ENCODE measurements at places on chromosomes 12 and 14.
A peak's percentile ranks its signal among the peaks of the same experiment; 100 is the strongest.

DNA sequence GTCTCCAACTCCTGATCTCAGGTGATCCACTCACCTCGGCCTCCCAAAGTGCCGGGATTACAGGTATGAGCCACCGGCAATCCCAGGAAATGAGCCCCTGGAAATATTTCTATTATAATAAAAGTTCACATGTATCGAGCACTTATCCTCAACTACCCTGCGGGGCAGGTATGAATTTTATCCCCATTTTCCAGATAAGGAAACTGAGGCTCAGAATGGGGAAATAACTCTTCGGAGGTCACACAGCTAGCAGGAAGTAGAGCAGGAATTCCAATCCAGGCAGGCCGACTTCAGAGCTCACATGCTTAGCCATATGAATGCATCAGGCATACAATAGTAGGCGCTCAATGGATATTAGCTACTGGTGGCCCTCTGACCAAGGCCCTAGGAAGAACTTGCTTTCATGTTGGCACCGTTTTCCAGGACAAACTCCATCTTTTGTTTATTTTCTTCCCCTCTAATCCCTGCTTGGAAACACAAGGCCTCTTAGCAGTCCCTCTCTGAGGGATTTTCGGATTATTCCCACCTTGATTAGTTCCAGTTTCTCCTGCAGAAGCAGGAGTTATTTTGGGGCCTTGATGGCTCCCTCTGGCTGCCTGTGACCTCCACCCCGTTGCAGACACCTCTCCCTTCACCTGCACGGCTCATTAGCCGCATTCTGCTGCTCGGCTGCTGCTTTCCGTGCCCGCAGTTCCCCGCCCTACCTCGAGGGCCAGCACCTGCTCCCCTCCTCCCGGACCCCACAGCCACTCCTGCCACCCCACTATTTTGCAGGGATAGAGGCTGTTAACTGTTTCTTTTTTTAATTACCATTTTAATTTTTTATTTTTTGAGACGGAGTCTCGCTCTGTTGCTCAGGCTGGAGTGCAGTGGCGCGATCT is 18.7 kb upstream of the POP5 start:
- peak; percentile 50 for DNase-seq

GRCh38 chr12:64221651-64222008 is 466 bp downstream of the KICS2 start:
- peak; percentile 95 for DNase-seq

DNA sequence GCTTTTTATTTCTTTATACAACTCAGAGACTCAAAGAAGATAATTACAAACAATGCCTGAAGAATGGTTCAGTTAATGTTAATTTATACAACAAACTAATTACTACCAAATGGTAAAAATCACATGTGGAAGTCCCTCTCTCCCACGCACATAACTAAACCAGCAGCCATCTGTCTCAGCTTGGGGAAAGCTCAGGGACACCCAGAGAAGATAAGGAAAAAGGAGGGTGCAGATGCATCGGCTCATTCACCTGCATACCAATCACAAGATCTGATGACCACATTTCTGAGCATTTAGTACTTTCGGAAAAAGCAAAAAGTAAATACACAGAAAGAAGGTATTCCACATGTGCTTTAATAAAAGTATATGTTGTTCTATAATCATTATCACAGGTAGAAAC is 136.3 kb downstream of the SOX5 start:
- peak; percentile 67 for DNase-seq

- no peak for DNase-seq
Measured at GRCh38 chr12:113957627-113958026, 8.5 kb downstream of the RBM19 start.

GRCh38 chr12:89453121-89453978 is 71.2 kb downstream of the GALNT4 start:
- no peak for DNase-seq

DNA sequence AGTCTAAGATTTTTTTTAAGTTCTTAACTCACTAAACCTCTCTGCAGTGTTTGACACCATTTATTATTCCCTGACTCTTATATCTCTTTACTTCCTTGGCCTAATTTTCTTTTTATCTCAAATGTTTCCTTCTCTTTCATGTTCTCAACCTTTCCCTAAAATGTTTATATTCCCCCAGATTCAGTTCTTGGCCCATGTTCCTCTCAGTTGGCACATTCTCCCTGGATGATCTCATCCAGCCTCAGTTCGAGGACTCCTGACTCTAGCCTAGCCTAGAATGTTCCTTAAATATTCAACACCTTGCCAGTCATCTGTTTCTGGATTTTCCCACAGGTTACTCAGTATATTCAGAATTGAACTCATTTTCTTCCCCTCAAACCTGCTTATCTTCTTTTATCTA is 81.3 kb downstream of the SCN8A start:
- no peak for DNase-seq

GRCh38 chr12:82486524-82487235 is 128.4 kb downstream of the METTL25 start:
- no peak for DNase-seq

DNA sequence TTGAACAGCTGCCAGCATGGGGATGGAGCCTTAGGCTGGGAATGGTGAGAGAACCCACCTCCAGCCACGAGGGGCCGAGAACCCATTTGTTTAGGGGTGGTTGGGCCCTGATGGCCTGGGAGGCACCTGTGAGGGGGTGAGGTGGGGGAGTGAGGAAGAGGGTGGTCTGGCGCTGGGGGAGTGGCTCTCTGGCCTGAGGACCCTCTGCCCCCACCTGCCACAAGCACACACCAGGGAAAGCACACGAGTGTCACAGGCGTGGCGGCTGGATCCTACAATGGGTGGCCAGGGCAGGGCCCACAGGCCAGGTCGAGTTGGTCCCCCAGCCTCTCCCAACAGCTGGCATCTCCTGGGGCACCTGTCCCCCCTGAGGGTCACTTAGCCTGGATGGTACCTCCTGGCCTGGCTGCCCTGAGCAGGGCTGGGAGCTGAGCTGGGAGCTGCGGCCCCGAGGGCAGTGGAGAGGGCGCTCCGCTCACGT is 340.5 kb downstream of the TMEM121 start:
- no peak for DNase-seq

- DNase-seq = no peak
Measured at GRCh38 chr12:32921397-32921796, 24.8 kb upstream of the PKP2 start.

GRCh38 chr14:30290001-30290400 is 269.0 kb upstream of the G2E3 start:
- DNase-seq = peak; percentile 3

- peak; percentile 60 for DNase-seq
Measured at GRCh38 chr12:102120886-102121285, 903 bp downstream of the PARPBP start.

DNA sequence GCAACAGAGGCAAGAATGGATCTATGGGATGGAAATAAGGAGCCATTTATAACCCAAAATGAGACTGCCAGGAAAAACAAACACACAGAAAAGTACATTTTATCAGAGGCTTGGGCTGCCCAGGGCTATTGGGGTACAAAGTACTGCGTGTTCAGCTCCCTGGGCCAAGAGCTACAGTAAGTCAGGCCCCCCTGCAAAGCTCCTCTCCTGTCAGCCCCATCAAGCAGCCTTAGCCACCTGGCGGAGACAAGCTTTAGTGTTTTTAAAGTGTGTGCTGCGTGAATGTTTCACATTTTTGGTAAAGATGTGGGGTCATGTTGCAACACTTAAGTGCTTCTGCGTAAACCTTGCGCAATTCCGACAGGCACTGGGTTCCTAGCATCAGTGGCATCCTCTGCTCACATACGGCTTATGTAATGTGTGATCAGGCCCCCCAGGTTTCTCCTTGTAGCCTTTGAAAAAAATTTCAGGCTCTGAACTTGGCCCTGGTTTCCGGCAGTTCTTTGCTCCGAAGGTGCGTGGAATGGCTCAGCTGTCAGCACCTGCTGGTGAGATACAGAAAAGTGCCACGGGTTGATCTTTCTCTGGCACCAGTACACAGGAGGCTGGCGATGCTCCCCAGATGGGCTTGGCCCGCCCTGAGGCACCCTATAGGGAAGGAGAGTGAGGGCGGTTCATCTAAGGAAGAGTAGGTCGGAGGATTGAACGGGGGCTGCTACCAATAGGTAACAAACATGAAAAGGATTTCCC is 198.7 kb upstream of the EEA1 start:
- DNase-seq = no peak

GRCh38 chr12:123410041-123410412 is 26.1 kb downstream of the KMT5A start:
- no peak for DNase-seq

GRCh38 chr12:46124848-46125619 is 134.7 kb upstream of the SCAF11 start:
- DNase-seq = peak; percentile 85

- peak; percentile 43 for DNase-seq
Measured at GRCh38 chr12:56300644-56301464, 724 bp upstream of the CS start.

DNA sequence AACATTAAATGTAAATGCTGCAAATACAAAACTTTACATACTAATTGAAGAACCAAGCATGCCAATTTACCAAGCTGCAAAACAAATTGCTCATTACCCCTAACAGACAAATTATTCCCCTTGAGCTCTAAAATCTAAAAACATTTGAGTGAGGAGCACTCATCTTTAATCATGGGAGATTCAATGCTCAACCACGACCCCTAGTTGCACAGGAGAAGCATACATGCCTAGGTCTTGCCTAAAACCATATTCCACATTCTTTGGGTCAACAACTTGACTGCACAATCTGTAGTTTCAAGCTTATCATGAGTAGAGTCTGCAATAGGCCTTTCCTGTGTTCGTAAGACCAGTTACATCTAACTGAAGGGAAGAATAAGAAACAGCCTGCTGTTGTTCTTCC is 69.7 kb downstream of the MGAT4C start:
- no peak for DNase-seq

GRCh38 chr12:54175200-54175963 is 13.4 kb downstream of the SMUG1 start:
- DNase-seq = peak; percentile 91

- DNase-seq = peak; percentile 95
Measured at GRCh38 chr14:85601246-85601645, 71.3 kb downstream of the FLRT2 start.

GRCh38 chr12:93979189-93979588 is 169.2 kb upstream of the PLXNC1 start:
- peak; percentile 23 for DNase-seq
